Activated naive CD8-positive, alpha-beta T cell treated with anti-CD3 and anti-CD28 coated beads for 36 hours (primary cell): ENCODE measurements at places on chromosomes 1 and 21. TPM values are rescaled to one million over a fixed set of nuclear protein-coding genes. Genes with fewer than 3 reads are reported as not detected.

GRCh38 chr1:70552662-70553566 lies 141.8 kb downstream of the CTH start:
- no peak for DNase-seq

GRCh38 chr1:121525355-121525754 lies 340.6 kb downstream of the SRGAP2C start:
- DNase-seq: no peak

DNA sequence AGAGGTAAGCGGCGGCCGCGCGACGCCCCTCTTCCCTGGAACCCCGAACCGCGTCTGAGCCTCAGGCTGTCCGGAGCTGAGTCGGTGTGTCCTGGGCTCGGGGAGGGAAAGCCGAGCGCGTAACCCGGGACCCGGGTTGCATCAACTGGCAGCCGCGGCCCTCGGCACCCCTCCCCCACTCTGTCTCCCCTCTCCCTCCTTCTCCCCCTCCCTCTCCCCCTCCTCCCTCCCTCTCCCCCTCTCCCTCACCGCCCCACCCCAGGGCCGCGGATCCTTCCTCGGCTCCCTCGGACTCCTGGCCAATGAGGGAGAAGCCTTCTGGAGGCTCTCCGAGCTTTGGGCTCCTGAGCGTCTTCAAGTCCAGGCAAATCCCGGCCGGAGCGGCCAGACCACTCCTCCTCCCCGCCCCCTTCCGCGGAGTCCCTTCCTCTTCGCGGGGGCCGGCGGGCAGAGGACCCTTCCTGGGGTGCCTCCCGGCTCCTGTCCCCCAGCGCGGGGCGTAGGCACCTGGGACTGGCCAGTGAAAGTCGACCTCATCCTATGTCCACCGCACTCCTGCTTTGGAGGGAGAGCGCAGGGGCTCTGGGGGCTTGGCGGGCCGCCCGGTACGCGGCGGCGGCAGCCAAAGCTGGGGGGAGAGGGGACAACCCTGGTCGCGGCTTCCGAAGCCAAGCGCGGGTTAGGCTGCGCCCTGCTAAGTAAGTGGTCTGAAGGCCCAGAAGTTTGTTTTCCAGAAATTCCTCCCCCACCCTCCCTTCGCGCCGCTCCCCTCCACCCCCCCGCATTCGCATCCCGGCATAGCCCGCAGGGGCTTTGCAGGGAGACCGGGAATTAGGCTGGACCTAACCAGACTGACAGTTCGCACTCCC lies 850 bp downstream of the SESN2 start:
- peak; percentile 47 for DNase-seq

GRCh38 chr1:22225858-22226589 lies 83.1 kb upstream of the WNT4 start:
- no peak for DNase-seq

The CYP4A11 gene
- total RNA-seq: not detected
